ENCODE measurements at places on chromosomes 1 and 21. TPM values are rescaled to one million over a fixed set of nuclear protein-coding genes. Genes with fewer than 3 reads are reported as not detected.
A peak's percentile ranks its signal among the peaks of the same experiment; 100 is the strongest.

Gene DLGAP3
- 0.41 TPM for total RNA-seq

Gene ZYG11B
- 28.6 TPM for total RNA-seq

Gene EIF4G3
- 106 TPM for total RNA-seq

Gene ZNF648
- total RNA-seq = not detected

Gene CACHD1
- 3.7 TPM for total RNA-seq

Gene SRGAP2C
- total RNA-seq = 5.4 TPM

Gene DENND1B
- 54.9 TPM for total RNA-seq

DNA sequence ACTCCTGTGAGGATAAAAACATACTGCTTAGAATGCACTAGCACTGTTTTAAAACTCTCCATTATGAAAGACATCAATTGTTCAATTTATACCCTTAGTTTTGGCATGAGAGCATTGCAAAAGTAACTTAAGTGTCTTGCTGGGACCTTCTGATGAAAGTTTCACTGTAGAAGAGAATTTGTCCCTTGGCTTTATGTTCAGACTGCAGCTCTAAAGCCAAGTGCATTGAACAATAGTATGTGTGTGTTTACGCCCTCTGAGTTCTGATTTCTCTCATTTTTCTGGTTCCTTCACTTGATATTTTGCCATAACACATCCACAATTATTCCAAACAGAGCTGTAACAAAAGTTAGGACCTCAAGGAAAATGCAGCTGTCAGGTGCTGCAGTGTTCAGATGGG, 474.6 kb downstream of the DISC1 start:
- DNase-seq = no peak

- no peak for DNase-seq
Measured at GRCh38 chr1:213987422-213987926, 299 bp upstream of the PROX1 start.

DNA sequence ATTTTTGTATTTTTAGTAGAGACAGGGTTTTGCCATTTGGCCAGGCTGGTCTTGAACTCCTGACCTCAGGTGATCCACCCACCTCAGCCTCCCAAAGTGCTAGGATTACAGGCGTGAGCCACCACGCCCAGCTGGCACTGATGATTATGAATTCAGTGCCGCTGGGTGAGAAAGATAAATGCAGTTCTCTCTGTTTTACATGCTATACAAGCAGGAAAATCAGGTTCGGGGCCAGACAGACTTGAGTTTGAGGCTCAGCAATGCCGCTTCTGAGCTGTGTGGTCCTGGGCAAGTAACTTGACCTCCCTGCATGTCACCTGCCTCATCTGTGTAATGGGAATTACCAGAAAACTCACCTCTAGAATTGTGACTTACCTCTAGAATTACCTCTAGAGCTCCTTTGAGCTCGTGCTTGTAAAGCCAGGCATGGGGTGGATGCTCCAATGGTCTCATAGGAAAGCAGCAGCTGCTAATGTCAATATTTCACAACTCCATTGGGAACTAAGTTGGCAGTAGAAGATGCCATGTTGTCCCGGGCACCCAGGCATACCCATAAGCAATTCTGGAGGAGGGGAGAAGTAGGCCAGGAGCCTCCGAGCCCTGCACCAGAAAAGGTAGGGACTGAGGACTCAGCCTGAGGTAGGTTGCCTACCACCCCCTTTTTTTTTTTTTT, 119.8 kb upstream of the SLC25A33 start:
- DNase-seq = no peak

DNA sequence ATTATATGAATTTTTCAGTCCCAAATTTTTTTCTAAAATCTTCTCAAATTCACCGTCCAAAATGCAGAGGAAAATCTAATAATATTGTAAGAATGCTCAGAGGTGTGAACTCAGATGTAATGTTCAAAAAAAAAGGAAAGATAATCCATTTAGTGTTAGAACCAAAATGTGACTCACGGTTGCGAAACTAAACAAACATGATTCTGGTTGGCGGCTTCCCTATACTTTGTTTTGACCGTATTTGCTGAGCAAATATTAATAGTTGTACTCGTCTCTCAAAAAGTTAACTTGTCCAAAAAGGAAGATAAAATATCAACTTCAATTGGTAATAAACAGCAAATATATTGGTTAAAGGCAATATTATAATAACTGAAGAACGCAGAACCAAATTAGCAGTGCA, 34.4 kb downstream of the ZSWIM5 start:
- DNase-seq = no peak

GRCh38 chr1:230682274-230682673, 31.6 kb downstream of the AGT start:
- DNase-seq = no peak

GRCh38 chr21:17782051-17782450, 37.1 kb downstream of the C21orf91 start:
- no peak for DNase-seq

DNA sequence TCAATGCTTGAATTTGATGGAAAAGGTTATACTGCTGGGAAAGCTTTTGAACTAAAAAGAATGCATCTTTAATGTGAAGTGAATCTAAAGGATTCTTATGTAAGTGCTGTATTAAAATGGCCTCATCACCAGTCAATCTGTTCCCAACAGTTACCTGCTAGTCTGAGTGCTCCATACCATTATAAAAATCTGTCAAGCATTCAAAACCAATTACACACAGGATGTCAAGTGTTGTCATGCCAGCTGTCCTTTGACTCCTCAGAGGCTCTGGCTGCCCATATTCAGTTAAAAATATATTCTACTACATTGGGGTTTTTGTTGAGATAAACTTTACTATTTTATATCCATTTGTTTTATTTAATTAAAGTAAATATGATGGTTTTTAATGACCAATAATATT, 1587.7 kb downstream of the AMY1C start:
- DNase-seq = no peak

DNA sequence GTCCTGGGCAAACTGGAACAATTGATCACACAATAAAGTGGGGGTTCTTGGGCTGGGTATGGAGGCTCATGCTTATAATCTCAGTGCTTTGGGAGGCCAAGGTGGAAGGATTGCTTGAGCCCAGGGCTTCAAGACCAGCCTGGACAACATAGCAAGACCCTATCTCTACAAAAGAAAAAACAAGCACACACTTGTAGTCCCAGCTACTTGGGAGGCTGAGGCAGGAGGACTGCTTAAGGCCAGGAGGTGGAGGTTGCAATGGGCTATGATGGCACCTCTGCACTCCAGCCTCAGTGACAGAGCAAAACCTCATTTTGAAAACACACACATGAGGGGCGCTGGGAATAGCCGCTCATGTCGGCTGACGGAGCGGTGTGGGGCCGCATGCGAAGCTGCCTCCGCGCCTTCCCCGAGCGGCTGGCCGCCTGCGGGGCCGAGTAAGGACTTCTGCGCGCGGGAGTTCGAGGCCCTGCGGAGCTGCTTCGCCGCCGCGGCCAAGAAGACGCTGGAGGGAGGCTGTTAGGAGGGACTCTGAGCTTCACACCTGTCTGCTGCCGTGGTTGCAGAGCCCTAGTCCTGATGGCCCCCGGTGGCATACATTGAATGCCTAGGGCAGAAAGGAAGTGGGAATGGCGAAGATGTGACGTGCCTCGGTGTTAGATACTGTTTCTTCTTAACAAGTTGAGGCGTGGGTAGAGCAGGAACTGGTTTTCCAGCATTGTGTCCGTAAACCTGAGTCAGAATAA, 59.5 kb downstream of the ACBD3 start:
- DNase-seq = peak; percentile 50

DNA sequence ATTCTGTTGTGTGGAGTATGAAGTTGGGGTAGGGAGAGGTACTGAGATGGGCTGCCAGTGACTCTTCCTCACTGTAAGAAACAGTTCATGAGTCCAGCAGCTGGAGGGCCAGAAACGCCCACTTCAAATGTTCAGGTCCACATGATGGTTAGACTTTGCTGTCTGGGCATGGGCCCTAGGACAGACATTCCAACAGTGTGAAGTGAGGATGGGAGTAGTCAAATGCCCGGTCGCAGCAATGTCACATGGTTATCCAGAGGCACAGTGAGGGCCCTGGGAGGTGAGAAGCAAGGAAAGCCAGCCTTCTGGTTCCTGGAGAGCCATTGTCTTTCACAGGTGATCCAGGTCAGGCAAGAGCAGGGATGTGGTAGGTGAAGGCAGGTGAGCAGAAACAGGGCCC, 304.4 kb downstream of the HHAT start:
- DNase-seq = no peak

GRCh38 chr1:76145332-76145731, 70.8 kb downstream of the ST6GALNAC3 start:
- DNase-seq = no peak

- no peak for DNase-seq
Measured at GRCh38 chr1:231838521-231838920, 211.9 kb downstream of the DISC1 start.

GRCh38 chr1:1604374-1605033, 4.6 kb upstream of the FNDC10 start:
- DNase-seq = no peak
